ENCODE measurements at places on chromosomes 1 and 21.

GRCh38 chr1:1304331-1305299 lies 3.1 kb downstream of the ACAP3 start:
- DNase-seq: no peak

- no peak for DNase-seq
Observed at GRCh38 chr1:231861541-231862481, 235.2 kb downstream of the DISC1 start.

- DNase-seq: no peak
Observed at GRCh38 chr1:117678246-117678977, 72.6 kb downstream of the TENT5C start.

DNA sequence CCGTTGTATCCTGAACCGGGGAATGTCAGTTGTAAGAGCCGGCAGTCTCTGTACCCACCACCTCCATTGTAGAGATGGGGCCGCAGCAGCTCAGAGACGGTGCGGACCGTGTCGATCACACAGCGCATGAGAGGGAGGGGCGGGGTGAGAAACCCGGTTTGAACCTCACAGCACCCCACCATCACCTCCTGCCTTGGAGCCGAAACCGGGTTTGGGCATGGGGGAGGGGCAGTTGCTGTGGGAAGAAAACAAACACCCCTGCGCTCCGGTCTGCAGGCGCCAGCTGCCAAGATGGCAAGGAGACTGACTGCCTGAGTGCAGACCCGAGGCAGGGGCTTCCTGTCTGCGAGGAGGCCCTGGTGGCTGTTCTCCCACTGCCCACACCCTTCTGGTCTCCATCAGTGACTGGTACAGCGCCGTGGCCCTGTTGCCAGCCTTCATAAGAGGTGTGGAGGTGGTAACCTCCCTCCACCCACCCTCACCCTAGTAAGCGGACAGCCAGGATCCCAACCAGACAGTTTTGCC lies 69.2 kb upstream of the SSBP3 start:
- DNase-seq: peak; percentile 61

All from activated naive CD8-positive, alpha-beta T cell treated with anti-CD3 and anti-CD28 coated beads, Interleukin-2, amount 10 ng/mL, durations not matched to agents 7 days and 5 days (primary cell).